Activated CD8-positive, alpha-beta memory T cell treated with anti-CD3 and anti-CD28 coated beads for 4 hours (primary cell): ENCODE measurements at places on chromosomes 13 and 19.

- no peak for DNase-seq
These were observed 45.8 kb downstream of the VWA8 start for GRCh38 chr13:41915081-41915480.

- no peak for DNase-seq
These were observed 1003.2 kb upstream of the PCDH20 start for GRCh38 chr13:62418872-62419271.

- DNase-seq: no peak
These were observed 336.3 kb downstream of the UQCRFS1 start for GRCh38 chr19:28876609-28877123.

GRCh38 chr13:31221057-31221456, 21.3 kb downstream of the B3GLCT start:
- no peak for DNase-seq

- no peak for DNase-seq
These were observed 30.0 kb downstream of the CCNE1 start for GRCh38 chr19:29841559-29842367.

DNA sequence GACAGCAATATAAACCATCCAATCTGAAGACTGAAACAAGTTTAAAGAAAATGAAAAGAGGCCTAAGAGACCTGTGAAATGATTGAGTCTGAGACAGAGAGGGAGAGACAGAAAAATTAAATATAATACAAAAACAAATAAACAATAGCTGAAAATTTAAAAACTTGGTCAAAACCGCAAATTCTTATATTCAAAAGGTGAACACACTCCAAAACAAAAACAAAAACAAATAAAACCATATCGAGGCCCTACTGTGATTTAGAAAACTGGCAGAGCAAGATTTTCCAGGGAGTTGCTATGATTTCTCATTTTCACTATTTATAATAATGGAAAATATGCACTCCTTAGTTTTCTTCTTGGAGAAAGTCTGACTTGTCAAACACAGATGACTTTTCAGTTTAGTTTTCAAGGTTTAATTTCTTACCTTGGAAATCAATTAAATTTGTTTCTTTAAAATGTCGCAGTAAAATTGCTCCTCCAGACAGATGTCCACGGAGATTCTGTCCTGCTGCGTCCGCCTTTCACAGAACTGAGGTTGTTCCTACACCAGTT, 1420.3 kb downstream of the UQCRFS1 start:
- DNase-seq: no peak
